Stimulated activated CD4-positive, alpha-beta T cell treated with anti-CD3 and anti-CD28 coated beads, Interleukin-12 subunit alpha, Interleukin-12 subunit beta, amount 100 ng/mL, for 48 hours (primary cell): ENCODE measurements at places on chromosomes 1 and 21.

DNA sequence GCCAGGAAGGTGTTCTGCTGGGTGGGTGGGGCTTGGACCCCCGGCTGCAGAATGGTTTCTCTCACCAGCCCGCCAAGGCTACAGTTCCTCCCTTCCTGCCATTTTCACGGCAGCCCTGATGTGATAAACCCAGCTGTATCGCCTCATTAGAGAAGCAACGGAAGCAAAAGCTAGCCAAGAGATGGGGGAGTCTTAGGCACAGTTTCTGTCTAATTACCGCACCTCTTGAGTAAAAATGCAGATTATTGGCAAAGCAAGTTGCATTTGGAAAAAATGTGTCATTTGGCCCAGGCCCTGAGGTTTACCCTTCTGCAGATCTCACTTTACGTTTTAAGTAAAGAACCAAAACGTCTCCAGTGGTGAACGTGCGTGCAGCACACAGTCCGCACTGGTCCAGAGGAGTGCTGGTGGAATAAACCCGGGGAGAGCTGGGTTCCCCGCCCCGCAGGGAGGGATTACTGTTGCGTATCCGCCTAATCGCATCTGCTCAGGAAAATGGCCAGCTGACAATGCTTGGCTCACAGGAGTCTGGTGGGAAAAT lies 109.9 kb downstream of the GALNT2 start:
- DNase-seq = no peak

DNA sequence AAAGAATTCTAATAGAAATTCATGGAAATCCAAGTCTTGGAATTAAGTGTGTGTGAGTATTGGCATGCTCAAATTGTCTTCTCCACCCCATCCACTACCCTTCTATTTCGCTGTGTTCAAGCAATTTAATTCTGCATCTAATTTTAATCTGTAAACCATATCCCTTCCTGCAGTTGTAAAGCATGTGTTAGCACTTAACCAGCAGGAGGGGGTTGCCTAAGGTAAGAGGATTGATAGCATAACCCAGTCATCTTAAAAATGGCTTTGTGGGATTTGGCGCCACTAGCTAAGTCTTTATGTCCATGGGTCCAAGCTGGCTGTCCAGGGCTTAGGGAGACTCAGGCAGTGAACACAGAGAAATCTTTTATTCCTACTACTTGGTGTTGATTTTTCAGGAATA lies 210.3 kb downstream of the PTPRC start:
- DNase-seq = no peak

- DNase-seq = no peak
Observed at GRCh38 chr21:29193901-29194300, 63.5 kb downstream of the MAP3K7CL start.

DNA sequence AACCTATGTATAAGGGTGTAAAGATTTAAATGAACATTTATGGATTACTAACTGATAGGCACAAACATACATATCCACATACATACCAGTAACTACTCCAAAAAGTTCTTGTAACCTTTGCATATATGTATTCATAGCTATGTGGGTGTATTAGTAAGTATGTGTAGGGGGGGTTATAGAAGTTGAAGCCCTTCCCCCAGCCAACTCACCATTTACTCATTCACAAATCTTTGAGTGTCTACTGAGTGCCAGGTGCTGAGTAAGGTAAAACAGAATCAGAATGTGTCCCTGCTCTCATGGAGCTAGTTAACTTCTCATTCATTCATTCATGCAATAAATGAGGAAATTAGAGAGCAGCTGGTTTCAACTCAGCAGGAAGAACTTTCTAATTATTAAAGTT lies 1.3 kb downstream of the C1orf146 start:
- DNase-seq = no peak

DNA sequence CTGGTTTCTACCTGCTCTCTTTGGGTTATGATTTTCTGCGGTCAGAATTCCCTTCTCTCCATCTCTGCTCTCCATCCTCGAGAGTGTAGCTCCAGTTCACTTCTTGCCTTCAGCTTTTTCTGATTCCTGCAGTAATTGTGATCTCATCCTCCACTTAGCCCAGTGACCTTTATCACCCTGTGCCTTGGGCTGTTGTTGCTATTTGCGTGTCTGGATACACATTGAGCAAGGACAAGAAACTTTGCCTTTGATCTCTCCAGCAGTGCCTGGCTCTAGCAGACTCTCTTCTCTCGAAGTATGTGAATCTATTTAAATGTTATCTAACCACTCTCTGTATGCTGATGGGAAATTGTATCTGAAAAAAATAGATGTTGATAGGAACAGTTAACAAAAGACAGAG lies 76.4 kb upstream of the MARK1 start:
- no peak for DNase-seq

DNA sequence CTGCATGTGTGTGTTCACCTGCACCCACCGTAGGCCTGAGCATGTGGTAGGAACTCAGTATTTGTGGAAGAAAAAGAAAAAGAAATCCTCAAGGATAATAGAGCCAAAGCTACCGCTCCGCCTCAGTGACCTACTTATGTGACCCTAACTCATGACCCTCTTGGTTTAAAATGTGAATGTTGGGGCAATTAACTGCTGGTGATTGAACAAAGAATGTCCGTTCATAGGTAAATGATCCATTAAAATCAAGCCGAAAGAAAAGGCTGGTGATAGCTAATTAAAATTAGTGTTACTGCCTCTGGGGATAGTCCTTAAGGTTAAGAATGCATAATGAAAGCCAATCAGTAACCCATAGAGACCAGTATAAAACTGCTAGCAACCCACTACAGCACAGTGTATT lies 98.1 kb downstream of the PRDM2 start:
- no peak for DNase-seq

DNA sequence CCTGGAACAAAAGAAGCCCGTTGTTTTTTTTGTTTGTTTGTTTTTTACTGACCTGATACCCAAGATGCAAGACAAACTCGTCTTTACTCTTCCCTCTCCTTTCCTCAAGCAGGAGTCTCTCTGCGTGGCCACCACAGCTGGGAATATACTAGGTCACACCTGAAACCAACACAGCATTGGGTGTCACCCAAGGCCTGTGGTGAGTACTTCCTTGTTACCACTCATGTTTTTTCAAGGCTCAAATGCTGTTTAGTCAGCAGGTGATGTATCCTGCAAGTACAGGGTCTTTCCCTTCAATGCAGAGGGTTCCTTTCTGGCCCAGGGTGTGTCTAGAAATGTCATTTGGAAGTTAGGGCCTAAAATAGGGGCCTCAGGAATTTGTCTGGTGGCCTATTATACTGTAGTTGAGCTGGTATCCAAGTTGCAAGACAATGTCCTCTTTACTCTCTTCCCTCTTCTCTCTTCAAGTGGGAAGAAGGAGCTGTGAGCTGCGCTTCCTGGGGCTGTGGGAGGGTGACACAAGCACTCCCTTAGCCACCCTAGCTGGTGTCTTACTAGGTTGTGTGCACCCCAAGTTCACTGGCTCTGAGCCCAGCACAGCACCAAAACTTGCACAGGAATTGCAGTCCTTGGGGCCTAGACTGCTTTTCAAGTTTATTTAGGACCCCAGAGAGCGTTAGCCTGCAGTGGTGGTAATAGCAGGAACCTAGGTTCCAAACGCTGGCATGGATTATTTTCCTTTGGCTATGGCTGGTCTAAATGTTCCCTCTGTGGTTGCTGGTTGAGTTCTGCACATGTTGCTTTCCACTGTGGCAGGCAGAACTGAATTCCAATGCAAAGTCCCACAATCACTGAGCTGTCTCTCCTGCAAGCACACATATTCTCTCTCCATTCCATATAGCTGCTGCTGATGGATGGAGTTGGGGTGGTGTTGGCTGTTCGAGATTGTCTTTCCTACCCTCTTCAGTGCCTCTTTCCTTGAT lies 91.4 kb upstream of the LYPLAL1 start:
- DNase-seq = no peak

DNA sequence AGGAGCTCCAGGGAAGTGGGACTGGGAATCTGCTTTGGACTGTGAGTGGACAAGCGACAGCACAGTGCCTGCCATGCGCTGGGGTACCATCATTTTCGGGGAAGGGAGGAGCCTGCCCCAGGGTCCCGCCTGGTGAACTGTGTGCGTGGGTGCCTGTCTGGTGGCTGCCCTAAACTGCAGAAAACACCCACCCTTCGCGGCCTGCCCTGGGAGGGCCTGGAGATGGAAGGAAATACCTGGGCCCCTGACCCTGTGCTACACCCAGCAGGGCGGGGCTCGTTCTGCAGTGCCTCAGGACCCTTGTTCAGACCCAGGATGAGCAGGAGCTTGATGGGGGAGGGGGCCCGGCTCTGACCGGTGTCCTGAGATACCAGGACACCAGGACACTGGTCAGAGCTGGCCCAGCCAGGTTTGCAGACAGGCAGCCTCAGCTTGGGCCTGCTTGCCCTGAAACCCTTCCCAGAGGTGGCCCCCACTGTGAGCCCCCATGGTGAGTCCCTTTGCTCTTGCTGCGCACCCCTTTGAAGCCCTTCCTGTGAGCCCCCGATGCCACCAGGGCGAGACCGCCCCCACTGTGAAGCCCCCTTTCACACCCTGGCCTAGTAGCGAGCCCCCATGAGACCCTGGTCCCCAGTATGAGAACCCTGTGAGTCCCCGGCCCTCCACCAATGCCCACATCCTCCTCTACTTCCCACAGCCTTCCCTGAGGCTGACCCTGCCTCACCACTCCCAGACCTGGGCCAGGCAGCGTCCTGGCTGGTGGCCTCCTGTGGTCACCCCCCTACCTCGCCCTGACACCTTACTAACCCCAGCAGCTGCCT lies 2.6 kb downstream of the GJC2 start:
- no peak for DNase-seq

- DNase-seq = no peak
Observed at GRCh38 chr21:24729568-24729967, 877.7 kb downstream of the MRPL39 start.

GRCh38 chr1:211377539-211378450 lies 51.2 kb downstream of the TRAF5 start:
- no peak for DNase-seq

GRCh38 chr1:177131723-177132122 lies 32.8 kb downstream of the ASTN1 start:
- DNase-seq = no peak

DNA sequence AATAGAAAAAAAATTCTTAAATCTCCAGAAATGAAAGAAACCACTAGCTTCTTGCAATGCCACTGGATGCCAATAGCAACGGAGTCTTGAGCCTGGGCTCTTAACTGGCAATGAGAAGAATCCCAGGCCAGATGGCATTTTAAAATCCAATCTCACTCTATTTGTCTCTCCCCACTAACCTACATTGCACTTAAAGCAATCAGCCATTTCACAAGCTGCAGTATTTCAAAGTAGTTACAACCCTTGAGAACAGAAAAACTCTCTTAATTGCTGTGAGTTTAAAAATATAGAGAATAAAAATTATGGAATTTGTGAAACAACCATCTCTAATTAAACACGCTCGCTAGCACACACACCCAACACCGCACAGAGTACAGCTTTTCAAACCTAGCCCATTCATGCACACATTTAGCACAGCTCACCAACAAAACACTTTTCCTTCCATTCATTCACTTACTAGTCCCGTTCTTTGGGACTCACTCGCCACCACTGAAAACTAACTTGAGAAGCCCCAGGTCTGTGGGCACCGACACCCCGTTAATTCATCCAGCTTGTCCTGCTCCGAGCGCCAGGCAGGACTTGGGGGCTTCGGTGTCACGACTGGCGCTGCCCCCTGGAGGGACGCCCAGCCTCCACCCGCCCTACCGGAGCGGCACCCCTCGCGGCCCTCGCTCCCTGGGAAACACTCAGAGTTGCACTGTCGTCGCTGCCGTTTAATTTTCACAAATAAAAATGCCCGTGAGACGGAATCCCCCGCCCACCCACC lies 1.0 kb downstream of the DDAH1 start:
- no peak for DNase-seq

DNA sequence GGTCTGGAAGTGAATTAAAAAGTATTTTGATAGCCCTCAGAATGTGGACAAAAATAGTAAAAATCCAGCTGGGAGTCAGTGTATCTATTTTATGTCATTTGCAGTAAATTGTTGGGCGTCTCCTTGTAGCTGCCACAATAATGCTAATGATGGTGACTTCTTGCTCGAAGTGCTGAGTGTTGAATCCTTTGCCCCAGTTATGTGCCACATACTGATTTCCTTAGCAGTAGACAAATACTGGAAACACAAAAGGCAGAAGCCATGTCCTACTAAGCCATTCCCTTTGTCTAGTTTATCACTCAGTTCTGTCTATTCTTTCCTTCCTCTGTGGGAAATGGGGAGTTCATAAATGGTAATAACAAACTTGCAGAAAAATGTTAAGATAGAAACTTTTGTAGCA lies 70.7 kb upstream of the CXADR start:
- no peak for DNase-seq

DNA sequence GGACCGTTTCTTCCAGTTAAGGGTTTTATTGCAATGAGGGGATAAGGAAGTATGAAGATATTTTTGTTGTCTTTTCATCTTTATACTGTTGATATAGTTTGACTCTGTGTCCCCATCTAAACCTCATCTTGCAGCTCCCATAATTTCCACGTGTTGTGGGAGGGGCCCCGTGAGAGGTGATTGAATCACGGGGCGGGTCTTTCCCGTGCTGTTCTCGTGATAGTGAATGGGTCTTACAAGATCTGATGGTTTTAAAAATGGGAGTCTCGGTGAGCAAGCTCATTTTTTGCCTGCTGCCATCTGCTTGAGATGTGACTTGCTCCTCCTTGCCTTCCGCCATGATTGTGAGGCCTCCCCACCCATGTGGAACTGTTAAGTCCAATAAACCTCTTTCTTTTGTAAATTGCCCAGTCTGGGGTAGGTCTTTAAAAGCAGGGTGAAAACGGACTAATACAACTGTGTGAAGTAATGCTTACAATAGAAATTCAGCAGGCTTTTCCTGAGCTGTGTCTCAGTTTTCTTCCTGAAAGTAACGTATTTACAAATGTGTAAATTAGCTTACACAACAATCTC lies 377.3 kb downstream of the SIPA1L2 start:
- DNase-seq = no peak

- no peak for DNase-seq
Observed at GRCh38 chr21:37435120-37435519, 68.5 kb downstream of the DYRK1A start.

DNA sequence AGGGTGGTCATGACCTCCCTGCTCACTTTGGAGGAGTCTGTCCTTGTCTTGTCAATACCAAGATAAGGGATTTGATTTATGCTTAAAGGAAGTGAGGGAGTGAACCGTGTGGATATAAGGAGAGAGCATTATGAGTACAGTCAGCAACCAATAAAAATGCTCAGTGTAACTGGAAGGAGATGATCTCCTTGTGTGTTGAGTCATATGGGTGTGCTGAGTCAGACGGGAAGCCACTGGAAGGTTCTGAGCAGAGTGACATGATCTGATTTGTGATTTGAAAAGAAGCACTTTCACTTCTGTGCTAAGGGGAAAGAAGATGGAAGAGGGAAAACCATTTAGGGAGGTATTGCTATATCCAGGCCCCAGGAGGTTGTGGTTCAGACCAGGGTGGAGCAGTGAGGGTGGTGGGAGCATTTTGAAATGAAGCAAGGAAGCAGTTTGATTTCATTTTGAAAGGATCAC lies 2.5 kb upstream of the BCL10 start:
- no peak for DNase-seq

- DNase-seq = no peak
Observed at GRCh38 chr1:57079454-57080157, 113.8 kb upstream of the C8B start.

- DNase-seq = no peak
Observed at GRCh38 chr1:211381481-211382181, 55.0 kb downstream of the TRAF5 start.
